ENCODE measurements at places on chromosomes 3 and 15.

DNA sequence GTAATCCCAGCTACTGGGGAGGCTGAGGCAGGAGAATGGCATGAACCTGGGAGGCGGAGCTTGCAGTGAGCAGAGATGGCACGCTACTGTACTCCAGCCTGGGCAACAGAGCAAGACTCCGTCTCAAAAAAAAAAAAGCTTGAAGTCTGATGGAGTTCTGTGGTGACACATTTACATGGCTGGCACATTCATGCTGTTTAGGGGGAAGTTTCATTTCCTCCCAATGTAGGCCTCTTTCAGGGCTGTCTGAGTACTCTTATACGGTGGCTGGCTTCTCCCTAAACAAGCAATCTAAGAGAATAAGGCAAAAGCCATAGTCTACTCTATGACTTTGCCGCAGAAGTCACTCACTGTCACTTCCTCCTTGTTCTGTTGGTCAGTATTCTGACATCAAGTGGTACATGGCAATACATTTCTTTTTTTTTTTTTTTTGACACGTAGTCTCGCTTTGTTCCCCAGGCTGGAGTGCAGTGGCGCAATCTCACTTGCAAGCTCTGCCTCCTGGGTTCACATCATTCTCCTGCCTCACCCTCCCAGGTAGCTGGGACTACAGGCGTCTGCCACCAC is 41.2 kb downstream of the OIP5 start:
- no peak for DNase-seq

DNA sequence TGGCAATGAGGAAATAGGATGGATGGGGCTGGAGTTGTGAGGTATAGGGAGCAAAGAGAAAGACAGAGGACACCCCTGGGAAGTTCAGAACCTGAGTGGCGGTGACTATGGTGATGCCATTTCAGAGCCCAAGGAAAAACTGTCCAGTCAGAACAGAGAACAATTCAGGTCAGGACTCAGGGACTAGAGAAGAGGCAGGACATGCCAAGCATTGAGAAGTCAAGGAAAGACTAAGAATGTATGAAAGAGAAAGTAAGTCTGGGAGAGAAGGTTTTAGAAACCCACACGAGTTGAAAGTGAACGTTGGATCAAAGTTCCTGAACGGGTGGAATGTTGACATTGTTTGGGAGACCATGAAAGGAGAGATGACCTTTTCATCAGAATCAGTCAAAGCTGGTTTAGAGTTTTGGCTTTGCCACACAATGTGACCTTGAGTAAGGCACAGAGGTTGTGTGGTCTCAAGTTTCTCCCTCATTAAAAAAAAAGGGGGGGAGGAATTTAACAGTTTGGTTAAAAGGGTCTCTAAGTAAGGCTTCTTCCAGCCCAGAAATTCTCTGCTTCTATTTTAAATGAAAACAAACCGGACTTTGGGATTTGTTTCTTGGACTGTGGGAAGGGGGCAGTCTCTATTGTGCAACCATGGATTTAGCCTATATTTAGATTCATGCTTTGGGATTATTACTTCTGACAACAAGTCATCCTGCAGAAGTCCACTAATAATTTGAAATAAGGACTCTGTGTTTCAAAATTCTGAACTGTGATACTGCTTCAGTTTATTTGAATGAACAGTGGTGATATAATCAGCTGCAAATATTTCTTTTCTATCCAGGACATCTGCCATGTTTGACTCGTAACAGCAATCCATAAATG is 315.9 kb upstream of the TBL1XR1 start:
- no peak for DNase-seq

DNA sequence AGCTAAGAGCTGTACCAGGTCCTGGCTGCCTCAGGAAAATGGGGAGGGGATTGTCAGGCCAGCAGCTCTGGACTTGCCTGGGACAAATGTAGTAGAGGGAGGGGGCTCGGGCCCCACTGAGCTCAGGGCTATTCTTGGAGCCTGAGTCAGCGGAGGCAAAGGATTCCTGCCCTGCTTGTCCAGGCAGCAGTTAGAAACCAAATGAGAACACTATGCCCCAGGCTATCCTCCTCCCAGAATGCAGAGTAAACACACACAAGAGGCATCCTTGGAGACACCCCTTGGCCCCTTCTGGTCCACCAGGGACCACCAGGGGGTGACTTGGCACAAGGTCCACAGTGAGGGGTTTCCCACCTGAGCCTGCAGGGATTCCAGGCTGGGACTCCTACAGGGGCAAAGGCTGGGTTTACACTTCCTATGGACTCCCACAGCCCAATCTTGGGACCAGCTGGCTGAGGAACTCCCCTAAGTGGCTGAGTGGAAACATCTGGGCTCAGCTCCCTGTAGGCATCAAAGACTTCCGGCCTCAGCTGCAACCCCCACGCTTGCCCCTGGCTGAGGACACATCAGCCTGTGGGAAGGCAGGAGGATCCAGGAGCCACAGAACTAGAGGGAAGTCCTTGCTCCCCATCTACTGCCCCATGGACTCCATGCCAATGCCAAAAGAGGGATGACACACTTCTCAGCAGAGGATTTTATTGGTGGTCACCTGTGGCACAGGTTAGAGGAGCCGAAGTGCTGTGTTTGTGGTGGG is 3.4 kb upstream of the COL7A1 start:
- no peak for DNase-seq

DNA sequence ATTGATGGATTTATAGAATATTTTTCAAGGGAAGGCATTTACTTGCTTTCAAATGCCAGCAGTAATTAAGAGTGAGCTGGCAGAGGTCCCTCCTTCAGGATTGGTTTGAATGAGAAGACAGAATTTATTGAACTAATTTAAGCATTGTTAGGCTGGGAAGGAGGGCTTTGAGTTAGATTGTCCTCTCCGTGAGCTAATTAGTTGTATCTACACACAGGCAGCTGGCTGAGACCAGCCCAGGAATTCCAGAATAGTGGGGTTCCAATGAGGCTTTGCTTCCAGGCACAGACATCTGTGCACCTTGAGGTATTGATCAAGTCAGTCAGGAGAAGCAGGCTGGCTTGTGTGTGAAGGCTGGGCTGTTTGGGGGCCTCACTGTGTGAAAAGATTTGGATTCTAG is 124.0 kb upstream of the WNT5A start:
- DNase-seq: no peak

DNA sequence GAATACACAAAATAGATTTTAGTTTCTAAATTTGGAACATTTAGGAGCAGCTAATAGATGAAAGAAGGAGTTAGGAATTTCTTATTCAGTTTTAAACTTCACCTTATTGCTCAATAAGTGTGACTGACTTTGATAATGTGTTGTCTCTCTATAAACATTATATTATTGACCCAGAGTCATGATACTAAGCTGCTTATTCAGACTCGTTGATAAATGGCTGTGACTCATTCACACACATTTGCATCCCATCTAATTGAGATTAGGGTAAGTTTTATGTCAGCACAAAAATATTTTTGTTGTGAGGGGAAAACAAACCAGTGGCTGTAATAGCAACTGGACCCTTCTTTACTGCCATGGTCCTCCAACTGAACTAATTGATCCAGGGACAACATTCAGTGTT is 137.6 kb downstream of the GOLIM4 start:
- no peak for DNase-seq

- DNase-seq: no peak
Measured at GRCh38 chr15:101255615-101256241, 3.9 kb upstream of the CHSY1 start.

All from effector memory CD8-positive, alpha-beta T cell (primary cell).